Fibroblast of upper back skin (primary cell): ENCODE measurements at places on chromosomes 7 and 10.

GRCh38 chr7:3994764-3995163, 687.3 kb upstream of the FOXK1 start:
- DNase-seq = no peak

DNA sequence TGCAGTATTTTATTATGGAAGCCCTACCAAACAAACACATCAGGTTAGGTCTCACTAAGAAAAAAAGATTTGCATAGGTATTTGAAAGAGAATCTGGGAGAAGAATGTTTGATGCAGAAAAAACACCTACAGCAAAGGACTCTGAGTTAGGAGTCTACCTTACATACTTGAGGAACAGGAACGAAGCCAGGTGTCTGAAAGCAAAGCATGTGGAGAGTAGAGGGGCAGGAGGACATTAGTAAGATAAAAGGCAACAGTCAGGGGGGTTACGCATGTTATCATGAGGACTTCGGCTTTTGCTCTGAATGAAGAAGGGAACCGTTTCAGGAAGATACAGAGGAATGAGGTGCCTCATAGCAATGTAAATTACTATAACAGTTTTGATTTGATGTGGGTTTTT, 87.9 kb upstream of the PTER start:
- DNase-seq = no peak

GRCh38 chr10:100518761-100519241, 860 bp downstream of the SEC31B start:
- peak; percentile 64 for DNase-seq

DNA sequence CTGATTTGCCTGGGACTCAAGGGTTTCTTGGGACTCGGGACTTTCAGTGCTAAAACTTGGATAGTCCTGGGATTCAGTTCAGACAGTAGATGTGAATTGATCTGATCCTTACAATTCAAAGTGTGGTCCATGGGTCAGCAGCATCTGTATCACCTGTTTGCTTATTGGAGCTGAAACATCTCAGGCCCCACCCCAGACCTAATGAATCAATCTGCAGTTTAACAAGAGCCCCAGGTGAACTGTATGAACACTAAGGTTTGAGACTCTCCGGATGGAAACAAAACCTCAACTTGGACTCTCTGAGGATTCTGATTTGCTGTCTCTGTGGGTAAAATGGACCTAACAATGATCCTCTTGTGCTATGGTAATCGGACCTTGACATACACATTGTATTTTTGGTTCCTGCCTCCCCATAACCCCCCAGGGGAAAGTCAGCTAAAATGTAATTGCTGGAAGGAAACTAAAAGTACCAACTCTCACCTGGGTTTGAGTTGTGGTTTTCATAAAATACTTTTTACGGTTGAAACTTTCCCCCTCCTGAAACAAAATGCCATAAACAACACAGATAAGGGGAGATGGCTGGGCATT, 11.7 kb downstream of the CYP26A1 start:
- no peak for DNase-seq

DNA sequence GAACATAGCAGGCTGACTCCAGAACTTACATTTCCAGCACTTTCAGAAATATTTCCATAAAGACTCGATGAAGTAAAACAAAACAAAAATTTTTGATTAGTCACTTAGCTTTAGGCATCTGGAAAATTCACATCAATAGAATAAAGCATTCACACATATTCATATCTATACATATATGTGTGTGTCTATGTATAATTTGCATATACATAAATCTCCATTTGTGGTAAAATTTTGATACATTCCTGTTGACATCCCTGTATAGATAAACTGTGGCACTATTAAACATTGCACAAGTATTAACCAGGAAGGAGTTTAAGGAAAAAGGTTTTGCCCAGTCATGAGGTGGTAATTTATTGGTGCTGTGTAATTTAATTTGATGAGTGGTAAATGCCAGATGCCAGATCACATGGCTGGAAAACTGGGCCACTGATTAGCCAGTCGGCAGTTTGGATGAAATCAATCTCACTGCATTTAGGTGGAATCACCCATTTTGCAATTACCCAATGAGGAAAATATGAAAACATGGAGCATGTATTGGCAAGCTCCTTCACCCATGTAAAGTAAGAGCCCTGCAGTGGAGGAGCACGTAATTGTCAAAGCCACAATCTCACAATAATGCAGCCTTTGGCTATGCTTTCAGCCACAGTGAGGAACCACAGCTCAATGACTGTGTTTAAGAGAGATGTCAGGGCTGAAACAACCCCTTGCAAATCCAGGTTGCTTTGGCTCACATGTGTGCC, 294.6 kb downstream of the RNLS start:
- peak; percentile 39 for DNase-seq

DNA sequence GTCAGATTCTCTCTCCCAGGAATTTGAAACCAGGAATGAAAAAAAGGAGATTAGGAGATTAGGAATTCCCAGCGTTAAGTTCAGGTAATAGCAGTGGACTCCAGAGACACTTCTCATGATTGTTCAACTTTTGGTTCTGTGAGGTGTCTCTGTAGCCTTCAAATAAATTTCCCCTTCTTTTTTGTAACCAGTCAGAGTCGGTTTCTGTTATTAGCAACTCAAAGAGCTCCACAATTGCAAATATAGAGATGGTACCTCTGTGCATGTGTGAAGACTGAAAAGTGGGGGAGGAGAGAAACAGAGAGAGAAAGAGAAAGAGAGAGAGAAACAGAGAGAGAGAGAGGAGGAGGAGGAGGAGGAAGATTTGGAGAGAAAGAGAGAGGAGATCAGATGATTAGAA, 112.8 kb upstream of the STEAP1B start:
- DNase-seq = no peak

GRCh38 chr7:155198901-155199845, 98.5 kb upstream of the INSIG1 start:
- peak; percentile 86 for DNase-seq

DNA sequence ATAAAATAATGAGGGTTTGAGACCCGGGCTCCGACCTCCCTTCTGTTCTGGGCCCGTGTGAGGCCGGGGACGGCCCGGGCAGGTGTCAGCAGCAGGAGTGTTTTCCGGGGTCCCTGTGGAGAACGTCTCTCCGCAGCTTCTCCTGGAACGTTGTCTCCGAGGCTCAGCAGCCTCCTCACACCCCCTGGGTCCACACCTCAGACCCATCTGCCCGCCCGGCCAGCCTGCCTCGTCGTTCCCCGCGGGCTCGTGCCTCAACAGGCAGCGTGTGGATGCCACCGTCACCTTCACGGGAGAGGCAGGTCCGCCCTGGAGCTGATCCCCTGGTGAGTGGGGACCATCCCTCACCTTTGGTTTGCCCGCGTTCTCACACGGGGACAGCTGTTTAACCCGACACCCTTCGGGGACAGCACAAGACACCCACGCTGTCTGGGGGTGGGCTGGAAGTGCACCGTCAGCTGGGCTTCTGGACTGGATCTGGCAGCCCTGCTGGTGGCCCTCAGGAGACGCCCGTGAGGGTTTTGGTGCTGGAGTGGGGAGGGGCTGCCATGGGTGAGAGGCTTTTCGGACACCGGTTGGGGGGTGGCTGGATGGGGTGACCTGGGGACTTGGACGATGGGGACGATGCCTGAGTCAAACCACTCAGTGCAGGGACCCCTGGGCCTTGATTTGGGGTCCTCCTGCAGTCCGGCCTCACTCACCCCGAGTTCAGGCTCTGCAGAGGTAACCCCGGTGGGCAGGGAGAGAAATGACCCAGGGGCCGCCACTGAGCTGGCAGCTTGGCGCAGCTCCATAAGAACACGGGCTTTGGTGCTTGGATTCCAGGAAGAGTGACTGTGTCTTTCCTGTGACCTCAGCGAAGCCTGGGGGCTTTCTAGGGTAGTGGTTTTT, 131.7 kb downstream of the DNAJB6 start:
- DNase-seq = no peak

DNA sequence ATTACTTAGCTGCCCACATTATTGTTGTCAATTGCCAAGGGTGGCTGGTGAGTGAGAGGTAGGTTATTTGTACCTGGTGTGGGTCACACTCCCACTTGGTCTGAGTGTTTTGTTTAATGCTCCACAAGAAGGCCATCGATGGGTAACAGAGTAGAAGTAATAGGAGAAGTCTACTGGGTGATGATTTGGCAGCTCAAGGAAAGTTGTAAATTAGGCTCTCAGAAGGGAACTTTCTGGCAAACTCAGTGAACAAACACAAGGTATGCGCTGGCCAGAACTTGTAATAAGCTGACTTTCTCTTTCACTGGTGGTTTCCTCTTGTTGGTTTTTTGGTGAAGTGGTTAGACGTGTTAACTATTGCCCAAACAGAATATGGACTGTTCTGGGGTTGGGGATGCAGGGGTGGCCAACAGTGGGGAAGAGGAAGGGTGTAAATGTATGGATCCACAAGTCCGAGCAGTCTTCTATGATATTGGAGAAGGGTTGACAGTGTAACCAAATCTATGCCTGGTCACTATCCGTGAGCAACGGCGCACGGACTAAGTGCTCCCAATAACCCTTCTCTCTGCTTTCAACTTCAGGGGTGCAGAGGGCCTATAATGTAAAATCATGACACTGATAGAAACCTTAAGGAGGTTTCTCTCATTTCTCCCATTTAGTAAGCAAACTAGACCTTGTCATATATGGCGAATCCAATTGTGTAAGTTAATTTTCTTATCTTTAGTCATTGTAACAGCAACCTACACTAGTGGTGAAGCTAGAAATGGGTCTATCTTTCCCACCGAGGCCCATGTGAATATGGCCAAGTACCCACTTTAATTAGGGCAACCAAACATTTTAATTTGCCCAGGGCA, 212.8 kb downstream of the PTEN start:
- no peak for DNase-seq

GRCh38 chr7:29864656-29865055, 58.3 kb downstream of the WIPF3 start:
- peak; percentile 15 for DNase-seq

DNA sequence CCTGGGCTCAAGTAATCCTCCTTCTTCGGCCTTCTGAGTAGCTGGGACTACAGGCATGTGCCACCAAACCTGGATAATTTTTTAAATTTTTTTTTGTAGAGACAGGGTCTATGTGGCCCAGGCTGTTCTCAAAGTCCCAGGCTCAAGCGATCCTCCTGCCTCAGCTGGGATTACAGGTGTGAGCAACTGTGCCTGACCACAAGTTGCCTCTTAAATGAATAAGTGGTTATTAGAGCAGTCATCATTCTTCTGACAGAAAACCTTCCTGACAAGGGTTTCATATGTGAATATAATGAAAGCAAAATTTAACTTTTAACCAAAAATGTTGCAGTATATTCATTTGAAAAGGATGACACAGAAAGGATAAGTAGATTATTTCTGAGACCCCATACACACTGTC, 532.5 kb downstream of the GRM8 start:
- DNase-seq = no peak

DNA sequence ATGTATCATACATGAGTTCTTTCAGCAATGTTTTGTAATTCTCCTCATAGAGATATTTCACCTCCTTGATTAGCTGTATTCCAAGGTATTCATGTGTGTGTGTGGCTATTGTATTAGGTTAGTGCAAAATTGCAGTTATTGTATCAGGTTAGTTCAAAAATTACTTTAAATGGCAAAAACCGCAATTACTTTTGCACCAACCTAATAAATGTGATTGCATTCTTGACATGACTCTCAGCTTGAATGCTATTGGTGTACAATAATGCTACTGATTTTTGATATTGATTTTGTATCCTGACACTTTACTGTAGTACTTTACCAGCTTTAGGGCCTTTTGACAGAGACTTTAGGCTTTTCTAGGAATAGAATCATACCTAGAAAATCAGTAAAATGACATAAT, 297.4 kb downstream of the ZWINT start:
- DNase-seq = no peak

DNA sequence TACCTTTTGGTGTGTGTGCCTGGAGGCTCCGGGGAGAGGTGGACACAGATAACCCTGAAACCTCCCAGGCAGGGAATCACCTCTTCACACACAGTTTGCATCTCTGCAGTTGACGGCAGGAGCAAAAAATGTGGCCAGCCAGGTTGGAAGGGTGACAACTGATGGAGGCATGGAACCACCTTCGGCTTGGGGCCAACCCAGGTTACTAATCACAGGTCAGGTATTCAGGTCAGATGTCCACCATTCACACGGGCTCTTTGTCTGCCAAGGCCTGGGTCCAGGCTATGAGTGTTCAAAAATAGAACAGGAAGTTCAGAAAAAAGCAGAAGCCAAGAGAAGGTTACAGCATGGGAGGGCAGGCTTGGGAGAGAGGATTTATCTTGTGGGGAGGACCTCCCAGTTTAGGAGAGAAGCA, 137.2 kb upstream of the EFCAB10 start:
- DNase-seq = no peak

- no peak for DNase-seq
Observed at GRCh38 chr7:121807078-121807477, 65.9 kb upstream of the PTPRZ1 start.

DNA sequence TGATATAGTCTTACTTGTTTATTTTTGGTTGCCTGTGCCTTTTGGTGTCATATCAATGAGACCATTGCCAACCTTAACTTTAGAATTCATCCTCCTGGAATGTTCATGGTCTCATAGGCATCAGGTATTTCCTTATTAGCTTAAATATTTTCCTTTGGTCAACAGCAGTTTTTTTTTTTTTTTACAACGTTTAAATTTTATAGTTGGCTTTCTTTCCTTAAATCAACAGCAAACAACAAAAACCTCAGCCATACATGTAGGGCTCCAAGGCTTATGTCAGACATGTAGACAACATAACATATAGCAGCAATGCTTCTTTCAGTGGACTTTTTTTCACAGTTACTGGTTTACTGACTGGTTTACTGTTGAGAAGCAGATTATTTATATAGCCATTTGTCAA, 22.7 kb downstream of the ENTPD7 start:
- no peak for DNase-seq

- peak; percentile 7 for DNase-seq
Observed at GRCh38 chr10:98611436-98611835, 164.7 kb upstream of the HPS1 start.

DNA sequence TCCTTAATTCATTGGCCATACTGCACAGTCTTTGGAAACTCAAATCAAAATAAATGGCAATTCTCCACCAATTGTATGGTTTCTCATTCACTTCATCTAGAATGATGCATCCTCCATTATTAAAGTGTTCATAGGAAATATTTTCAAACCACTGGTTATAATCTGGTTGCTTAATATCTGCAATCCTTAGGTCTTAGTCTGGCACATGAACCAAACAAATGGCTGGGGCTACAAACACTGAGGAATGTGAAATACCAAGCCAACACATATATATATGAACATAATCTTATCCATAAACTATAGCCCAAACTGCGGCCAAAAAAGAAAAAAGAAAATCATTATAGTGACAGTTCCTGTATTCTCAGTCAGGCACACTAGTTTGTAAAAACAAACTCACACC, 5.7 kb upstream of the MSS51 start:
- DNase-seq = peak; percentile 48

- DNase-seq = peak; percentile 73
Observed at GRCh38 chr10:79127151-79127961, 58.6 kb downstream of the ZMIZ1 start.

GRCh38 chr7:156113731-156114130, 301.5 kb upstream of the SHH start:
- no peak for DNase-seq

GRCh38 chr7:40880581-40880980, 745.8 kb downstream of the SUGCT start:
- no peak for DNase-seq

- no peak for DNase-seq
Observed at GRCh38 chr7:111743244-111743847, 181.1 kb upstream of the IMMP2L start.

GRCh38 chr7:131436384-131436783, 108.7 kb downstream of the MKLN1 start:
- DNase-seq = no peak
